ENCODE measurements at places on chromosomes 7 and 10. TPM values are rescaled to one million over a fixed set of nuclear protein-coding genes. Genes with fewer than 3 reads are reported as not detected.

DNA sequence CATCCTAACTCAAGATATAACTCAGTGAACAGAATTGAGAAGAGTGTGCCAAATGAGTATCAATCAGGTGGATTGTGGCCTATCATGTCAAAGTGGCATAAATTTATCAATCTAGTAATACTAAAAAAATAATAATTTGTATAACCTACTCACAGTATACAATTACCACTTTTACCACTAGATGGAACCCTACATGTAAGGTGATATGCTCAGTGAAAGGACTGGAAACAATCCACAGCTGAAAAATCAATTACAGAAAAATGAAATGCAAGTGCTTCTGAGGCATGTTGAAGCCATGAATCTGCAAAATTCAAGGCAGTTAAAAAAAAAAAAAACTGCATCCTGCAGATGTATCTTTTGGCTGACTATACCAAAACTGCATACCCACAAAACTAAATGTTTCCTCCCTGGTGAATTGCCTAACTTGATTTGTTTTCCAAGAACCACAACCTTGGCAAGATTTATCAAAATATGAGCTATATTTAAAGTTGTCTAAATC, 13.9 kb downstream of the ARHGAP19 start:
- DNase-seq: peak; percentile 99

DNA sequence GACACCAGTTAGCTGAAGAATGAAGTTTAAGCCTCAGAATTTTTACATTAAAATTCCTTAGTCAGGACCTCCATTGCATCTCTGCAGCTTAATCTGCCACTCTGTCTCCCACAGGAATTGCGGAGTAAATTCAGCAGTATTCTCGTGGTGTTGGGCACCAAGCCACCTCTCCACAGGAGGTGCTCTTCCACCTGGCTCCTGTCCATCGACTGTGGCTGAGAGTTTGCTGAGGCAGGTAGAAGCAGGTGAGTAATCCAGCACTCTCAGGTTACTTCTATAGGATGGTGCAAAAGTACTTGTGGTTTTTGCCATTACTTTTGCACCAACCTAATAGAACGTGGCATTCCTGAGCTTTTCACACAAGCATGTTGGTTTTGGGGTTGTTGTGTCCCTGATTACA, 134.1 kb downstream of the GFRA1 start:
- DNase-seq: no peak

GRCh38 chr7:129434675-129435318, 565 bp downstream of the STRIP2 start:
- peak; percentile 18 for DNase-seq

Gene MMD2
- not detected for total RNA-seq

Measured in fibroblast of lung (primary cell).